Muscle of leg (tissue), 16 donors: ENCODE measurements at places on chromosomes 6 and 20. TPM values are rescaled to one million over a fixed set of nuclear protein-coding genes. Genes with fewer than 3 reads are reported as not detected.

Gene NOL7
- 49.7 TPM for total RNA-seq

DNA sequence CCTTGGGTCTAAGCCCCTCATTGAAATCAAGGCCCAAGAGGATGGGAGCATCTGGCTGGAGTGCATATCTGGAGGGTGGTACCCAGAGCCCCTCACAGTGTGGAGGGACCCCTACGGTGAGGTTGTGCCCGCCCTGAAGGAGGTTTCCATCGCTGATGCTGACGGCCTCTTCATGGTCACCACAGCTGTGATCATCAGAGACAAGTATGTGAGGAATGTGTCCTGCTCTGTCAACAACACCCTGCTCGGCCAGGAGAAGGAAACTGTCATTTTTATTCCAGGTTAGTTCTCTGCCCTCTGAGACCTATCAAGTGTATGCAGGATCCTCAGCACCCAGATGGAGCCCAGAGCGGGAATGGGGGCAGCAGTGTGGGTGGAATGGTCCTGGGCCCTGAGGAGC, 5.1 kb downstream of the BTN2A2 start:
- DNase-seq, result no peak

Gene RAET1G
- 0.09 TPM for total RNA-seq

DNA sequence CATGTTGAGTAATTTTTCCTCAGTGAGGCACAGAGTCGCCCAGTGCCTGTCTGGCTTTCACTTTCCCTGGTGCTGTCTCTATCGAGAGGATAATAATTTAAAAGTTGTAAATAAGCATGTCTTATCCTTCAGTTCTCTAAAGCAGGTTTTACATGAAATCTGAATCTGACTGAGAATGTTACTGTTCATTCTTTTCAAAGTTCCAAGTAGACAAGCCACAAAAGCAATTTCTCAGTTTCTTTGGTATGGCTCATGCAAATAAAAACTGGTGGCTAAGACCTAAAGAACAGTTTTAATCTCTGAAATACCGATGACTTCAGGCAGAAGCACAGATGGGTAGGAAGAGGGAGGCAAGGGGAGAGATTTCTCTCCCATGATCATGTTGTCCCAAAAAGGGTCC, 87.6 kb upstream of the GCM1 start:
- DNase-seq, result no peak

Gene MAS1
- 0.09 TPM for total RNA-seq

- DNase-seq, result no peak
Observed at GRCh38 chr6:52667572-52667971, 3.3 kb upstream of the TMEM14A start.

DNA sequence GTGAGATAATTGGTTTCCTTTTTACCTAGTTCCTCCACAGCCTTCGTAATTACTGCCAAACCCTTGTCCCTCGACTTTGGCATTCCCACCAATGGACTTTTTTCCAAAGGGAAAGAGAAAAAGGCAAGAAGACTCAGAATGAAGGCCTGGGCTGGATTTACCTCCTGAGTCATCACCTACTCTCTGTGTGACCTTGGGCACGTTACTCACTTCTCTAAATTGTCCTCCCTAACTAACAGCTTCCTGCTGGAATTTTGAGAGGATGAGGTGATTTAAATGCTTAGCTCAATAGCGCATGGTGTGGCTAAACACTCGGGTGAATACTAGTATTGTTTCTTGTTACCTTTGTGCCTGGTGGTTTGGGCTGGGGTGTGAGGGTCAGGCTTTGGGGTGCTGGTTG, 146.6 kb downstream of the DHX35 start:
- no peak for DNase-seq

Gene CLDN20
- total RNA-seq, result not detected

Gene ECT2L
- 0.09 TPM for total RNA-seq
